ENCODE measurements at places on chromosomes 6 and 20. TPM values are rescaled to one million over a fixed set of nuclear protein-coding genes. Genes with fewer than 3 reads are reported as not detected.

The CTCFL gene
- not detected for total RNA-seq

The SPEF1 gene
- total RNA-seq = 0.24 TPM

- no peak for DNase-seq
Measured at GRCh38 chr20:23286346-23286745, 64.2 kb upstream of the NXT1 start.

- DNase-seq = no peak
Measured at GRCh38 chr6:48552905-48553304, 441.9 kb upstream of the PTCHD4 start.

DNA sequence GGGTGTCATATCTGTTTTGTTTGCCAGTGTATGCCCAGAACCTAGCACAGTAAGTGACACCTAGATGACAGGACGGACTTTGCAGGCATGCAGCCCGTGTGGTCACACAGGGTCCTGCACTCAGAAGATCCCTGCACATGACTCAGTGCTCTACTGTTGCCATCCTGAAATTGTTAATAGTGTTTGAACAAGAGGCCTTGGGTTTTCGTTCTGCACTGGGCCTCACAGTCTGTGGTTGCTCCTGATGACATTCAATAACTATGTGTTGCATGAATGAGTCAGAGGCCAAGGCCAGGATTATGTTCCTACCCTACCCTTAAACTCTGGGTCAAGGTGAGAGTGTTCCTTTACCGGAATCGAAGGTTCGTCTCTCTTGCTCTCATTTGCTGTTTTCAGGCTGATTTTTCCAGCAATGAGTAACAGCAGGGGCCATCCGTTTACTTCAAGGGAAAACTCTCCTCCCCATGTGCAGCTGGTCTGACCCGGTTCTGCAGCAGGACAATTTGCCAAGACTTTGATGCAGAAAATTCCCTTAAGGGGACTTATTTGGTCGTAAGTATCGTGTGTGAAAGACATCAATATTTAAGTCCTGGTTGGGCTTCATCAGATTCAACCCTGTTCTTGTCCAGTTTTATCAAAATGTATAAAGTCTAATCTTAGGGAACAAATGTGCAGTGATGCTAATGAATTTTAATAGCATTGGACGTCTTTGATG lies 13.0 kb upstream of the PFDN4 start:
- no peak for DNase-seq

Data from osteocyte (in vitro differentiated cells).